ENCODE measurements at places on chromosomes 2 and 18. TPM values are rescaled to one million over a fixed set of nuclear protein-coding genes. Genes with fewer than 3 reads are reported as not detected.

UGT1A8 gene
- total RNA-seq: not detected

KLF7 gene
- 19.3 TPM for total RNA-seq

ZNF236 gene
- total RNA-seq: 22.9 TPM

DNA sequence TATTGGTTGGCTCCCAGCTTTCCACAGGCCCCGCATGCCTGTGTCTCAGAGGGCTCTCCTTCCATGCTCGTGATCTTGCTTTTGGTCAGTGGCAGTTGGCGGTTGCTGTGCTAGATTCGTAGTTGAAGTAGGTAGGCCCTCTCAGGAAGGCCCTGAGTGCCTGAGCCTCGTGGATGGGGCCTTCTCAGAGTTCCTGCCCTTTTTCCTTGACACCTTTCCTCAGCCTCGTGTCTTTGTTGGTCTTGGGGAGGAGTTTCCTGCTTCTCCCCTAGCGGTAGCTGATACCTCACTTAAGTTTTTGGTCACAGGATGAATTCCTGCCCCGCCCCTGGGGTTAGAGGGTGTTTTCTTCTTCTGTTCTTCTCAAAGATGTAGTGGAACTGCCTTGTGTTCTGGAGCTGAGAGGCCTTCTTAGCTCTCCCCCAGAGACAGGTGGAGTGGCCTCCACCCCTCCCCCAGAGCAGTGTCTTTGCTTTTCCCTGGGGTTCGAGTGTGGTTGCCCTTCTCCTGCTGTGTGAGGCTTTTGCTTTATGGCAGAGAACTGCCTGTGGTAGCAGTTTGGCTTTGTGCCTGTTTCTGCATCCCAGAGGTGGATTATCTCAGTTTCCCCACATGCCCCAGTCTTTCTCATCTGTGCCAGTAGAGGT, 94.8 kb downstream of the ZNF407 start:
- no peak for DNase-seq

GRCh38 chr2:20094142-20094755, 42.8 kb upstream of the LAPTM4A start:
- DNase-seq: no peak

DNA sequence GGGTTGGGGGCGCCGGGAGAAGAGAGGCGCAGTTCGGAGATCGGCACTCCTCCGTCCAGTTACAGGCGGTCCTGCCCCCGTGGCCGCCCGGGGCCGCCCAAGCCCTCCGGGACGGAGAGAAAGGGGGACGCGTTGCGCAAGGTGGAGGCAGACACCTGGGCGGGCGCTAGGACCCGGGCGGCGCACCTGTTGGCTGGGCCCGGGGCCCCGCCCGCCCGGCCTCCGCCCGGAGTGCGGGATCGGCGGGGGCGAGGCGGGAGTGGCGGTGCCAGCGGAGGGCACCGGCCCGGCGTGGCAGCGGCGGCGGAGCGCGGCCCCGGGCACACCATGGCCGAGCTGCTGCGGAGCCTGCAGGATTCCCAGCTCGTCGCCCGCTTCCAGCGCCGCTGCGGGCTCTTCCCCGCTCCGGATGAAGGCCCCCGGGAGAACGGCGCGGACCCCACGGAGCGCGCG, at the start of gene SGPP2:
Gene SGPP2, plus strand, starts transcription at position 268 of the 453 bp plus-strand sequence. Its CDS starts 60 bp downstream, at position 328.
- DNase-seq: no peak

DNA sequence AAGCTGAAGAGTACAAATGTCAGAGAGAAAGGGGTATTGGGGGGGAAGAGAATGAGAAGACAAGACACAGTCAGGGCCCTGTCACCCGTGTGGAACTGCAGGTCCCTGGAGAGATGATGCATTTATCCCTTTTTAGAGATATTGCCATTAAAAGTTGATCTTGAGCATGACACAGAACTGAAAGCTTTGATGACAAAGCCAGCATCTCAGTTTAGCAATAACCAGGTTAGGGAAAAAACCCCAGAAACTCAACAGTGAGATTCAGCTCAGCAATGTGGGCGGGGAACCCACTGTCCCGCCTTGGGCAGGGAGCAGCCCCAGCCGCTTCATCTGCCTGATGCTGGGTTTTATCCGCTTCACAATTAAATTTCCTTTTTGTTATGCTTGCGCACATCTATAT, 181.1 kb downstream of the NEDD4L start:
- no peak for DNase-seq

GRCh38 chr18:36312806-36313395, 15.4 kb downstream of the FHOD3 start:
- no peak for DNase-seq

DNA sequence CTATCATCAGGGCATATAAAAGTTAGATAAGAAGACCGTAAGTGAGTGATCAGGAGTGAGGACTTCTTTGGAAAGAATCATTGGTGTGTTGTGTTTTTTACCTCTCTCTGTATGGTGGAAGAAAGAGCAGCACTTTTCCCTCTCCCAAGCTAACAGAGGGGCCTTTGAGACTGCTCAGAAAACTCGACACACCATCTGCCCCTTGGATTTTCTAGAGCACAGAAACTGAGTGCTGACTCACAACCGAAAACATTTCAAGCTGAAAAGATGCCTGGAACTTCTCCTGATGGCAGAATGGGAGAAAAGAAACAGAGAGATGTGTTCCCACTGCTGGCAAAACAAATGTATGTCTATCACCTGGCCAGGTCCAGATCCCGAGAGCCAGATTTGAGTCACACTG, 156.6 kb downstream of the DNAH7 start:
- no peak for DNase-seq

DNA sequence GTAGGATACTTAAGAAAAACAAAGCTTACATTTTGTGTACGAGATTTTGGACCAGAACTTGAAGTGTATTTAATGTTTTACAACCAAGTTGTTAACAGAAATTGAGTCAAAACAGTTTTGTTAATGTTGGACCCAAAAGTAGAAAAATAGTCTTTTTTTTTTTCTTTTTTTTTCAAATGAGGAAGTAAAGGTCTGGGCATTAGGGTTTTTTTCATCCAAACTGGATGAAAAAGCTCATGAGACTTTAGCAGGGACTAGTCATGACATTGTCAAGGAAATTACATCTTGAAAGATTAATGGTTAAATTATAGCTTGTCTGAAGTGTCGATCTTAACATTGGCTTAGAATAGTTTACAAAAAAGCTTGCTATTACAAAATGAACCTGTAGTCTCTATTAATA, 32.3 kb downstream of the CCNT2 start:
- DNase-seq: no peak

- no peak for DNase-seq
Measured at GRCh38 chr2:26681656-26682055, 10.9 kb upstream of the KCNK3 start.

GRCh38 chr18:45119876-45120275, 439.2 kb downstream of the SETBP1 start:
- DNase-seq: no peak

DNA sequence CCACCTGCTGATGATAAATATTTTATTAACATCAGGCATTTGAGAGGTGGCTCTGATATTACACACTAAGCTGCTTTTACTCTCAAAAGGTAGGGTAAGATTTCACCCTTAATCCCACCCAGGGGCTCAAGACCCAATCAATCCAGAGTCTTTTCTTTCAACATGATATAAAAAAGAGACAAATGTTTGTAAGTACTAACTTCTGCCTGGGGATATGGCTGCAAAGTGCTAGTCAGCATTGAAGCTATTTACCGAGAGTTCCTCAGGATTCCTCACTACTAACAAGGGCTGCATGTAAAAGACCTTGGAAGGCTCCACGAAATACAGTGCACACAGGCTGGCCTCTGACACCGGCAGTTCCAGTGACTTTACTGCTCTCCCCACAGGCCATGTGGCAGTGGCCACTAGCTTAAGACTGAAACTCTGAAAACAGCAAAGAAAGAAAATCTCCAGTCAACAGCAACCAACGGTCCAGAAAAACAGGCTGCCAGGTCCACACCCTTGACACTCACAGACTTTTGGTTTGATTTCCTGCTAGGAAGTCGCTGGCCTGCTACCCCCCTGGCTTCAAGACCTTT, 11.2 kb downstream of the MREG start:
- DNase-seq: no peak

- DNase-seq: no peak
Measured at GRCh38 chr2:73376681-73377080, 9.0 kb upstream of the ALMS1 start.

DNA sequence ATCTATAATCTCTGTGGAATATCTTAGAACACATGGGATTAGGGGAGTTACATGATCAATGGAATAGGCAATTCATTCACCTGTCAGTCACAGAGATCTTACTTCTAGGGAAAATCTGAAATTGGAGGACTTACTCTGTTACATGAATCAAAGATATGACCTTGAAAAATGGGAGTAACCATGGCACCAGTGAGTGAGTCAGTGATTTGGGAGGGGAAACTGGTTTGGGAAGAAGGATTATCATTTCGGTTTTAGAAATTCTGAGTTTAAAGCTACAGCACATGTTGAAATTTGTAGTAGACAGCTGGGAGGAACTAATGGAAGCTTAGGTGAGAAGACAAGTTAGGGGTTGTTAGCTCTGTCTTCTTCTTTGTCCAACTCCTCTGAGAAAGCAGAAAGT, 153.7 kb downstream of the CAMKMT start:
- no peak for DNase-seq

GRCh38 chr18:66993492-66993891, 389.6 kb upstream of the CDH19 start:
- DNase-seq: no peak
